HT-29 (cell line): ENCODE measurements at places on chromosomes 13 and 19. TPM values are rescaled to one million over a fixed set of nuclear protein-coding genes. Genes with fewer than 3 reads are reported as not detected.

DNA sequence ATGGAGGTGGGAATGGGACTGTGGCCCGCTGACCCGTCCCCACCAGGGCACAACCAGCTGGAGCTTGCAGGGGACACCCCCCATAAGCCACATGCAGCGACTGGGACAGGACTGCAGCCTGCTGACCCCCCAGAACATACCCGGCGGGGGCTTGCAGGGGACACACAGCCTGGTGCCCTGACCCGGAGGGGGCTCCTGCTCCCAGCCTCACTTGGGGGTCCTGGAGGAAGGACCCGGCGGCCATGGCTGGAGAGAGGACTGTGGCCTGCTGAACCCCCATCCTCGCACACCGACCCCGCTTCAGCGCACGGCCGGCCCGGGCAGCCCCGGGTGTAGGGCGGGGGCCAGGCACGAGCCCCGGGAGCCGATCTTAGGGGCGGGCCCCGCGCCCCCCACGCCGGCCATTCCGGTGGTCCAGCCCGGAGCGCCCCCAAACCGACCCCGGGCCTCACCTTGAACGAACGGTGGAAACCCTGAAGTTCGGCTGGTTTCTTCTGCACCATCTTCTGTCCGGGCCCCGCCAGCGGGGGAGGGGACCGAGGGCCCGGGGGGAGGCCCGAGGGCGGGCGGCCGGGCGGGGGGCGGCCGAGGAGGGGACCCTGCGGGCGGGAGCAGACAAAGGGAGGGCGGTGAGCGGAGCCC lies 574 bp downstream of the MKNK2 start:
- DNase-seq = no peak

DNA sequence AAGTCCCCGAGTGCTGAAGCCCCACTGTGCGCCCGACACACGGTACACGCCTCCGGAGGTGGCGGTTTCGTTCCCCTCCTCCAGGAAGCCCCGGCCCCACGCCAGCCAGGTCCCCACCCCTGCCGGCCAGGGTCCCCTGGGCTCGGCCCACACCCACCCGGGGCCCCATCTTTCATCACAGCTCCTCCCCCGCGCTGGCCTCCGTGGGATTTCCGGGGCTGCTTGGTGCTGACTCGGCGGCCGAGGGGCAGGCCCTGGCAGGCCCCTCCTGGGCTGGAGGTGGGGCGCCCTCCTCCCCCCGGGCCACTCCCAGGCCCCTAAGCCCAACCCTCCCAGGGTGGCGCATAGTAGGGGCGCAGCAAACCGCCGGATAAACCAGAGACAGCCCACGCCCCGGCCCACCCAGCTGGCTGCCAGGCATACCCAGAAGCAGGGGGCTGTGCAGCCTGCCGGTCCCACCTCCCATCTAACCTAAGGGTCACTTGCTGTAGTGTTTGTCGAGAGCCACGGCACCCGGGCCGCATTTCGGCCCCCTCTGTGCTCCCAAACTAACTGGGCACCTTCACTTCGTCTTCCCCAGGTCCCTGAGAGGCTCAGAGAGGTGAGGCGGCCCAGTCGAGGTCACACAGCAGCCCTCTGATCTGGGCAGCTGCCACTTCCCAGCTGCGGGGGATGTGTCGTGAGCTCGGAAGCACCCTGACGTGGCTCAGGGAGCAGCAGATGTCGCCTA lies 6.6 kb downstream of the ZBTB7A start:
- DNase-seq = peak; percentile 59

Gene GRK1
- 0.13 TPM in 1 of 2 replicates, not detected in the other for total RNA-seq

DNA sequence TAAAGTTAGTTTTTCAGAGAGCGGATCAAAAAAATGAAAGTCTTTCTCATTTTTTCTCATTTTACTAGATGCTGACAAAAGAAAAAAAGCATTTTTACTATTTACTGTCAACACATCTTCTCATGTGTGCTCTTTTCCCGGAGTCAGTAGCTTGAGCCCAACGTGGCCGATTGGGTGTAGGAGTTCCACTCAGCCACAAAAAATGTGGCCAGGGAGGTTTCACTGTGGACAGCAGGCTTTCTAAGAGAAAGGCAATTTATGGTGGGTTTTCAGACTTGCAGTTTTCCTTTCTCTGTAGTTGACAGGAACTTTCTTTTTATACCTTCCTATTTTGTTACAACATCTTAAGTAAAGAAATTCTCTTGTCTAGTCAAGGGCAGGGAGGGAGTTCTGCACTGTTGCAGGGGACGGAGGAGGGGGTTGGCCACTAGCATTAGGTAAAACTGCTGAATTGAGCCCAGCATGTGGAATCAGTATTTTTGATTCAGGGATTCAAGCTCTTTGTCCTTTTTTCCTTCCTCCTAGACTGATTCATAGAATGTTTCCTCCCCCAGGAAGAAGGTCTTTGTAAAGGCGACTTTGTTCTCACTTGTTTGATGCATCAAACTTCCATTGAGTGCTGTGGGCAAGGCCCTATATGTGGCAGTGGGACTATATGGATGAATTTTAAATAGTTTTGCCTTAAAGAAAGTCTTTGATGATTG lies 123.1 kb downstream of the B3GLCT start:
- no peak for DNase-seq

Gene CYP2A7
- total RNA-seq = not detected in 2 replicates

Gene GEMIN7
- 113 and 137 TPM in 2 replicates for total RNA-seq

DNA sequence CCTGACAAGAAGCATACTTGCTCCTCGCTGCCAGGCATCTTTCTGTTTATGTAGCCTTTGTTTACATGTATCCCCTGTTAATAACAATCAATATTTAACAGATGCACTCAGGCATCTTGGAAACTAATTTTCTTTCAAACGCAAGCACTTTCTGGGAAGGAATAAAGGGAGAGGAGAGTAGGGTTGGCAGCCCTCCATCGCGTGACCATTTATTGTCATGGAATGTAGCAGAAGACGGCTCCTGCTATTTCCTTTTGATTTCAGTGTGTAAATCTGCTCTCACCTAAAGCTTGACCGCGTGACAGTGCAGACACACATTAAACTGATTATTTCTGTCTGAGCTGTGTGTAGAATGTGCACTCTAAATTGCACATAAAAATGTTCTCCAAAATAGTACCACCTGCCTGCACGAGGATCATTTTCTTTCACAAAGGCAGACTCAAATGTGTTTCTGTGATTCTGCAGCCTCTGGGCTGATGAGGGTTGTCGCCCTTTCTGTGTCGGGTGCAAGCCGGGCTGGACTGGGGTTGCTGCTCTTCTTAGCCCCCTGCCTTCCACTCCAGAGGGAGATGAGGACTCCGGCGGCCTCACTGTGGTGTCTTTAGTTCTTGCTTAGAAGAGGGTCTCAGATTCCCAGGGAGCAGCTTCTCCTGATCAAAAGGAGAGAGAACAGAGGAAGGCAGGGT lies 223.5 kb upstream of the MAB21L1 start:
- no peak for DNase-seq

Gene STK24
- 107 and 113 TPM in 2 replicates for total RNA-seq

Gene SYNGR4
- 0.34 and 1.2 TPM in 2 replicates for total RNA-seq

DNA sequence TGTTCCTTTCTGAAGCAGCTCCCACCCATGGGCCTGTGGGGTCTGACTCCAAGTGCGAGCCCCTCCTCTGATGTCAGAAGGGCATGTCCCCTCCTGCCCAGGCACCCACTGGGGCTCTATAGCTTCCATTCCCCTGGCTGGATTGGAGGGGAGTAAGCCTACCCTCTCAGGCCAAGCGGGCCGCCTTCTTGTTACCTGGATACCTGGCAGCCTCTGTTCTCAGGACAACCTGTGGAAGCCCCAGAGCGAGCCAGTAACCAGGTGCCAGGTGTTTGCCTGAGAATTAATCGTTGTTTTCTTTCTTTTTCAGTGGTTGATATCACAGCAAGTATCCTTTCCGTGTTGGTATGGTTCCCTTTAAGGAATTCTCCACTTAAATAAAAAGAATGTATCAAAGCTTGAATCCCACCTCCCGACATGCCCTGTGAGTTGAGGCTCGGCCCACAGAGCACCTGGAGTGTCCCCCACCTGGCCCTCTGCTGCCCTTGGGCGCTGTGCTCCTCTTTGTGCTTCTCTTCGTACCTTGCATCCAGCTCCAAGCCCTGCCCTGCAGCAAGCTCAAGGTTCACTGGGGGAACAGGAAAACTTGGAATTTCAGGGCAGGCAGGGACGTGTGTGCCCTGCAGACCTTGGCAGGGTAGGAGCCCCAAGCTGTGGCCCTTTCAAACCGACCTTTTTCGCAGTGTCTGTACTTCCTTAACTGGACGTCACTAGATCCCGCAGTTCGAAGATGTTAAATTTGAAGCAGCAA lies 15.0 kb downstream of the MAU2 start:
- no peak for DNase-seq

- DNase-seq = no peak
Measured at GRCh38 chr13:32253911-32254399, 61.2 kb downstream of the ZAR1L start.

DNA sequence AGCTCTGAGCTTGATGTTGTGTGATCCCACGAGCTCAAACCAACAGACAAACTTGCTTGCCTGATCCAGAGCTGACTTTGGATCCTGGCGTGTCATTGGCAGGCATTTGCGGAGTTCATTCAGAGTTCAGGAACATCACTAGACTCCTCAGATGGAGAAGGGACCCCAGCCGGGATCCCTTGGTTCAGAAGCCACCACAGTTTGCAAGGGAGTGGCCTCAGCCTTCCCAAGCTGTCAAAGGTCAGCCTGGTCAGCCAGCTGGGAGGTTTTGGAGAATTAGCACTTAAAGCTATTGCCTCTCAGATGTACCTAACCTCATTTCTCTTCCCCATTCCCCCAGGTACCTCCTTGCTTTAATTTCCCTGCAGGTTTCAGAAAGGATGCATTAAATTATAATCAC lies 208.8 kb upstream of the SOX21 start:
- DNase-seq = no peak

- DNase-seq = no peak
Measured at GRCh38 chr13:27858046-27858445, 61.8 kb upstream of the PDX1 start.

Gene WDFY2
- total RNA-seq = 2.9 and 5.3 TPM in 2 replicates

- peak; percentile 80 for DNase-seq
Measured at GRCh38 chr13:78978381-78978998, 319.5 kb upstream of the OBI1 start.
